ENCODE measurements at places on chromosomes 1 and 21.
A peak's percentile ranks its signal among the peaks of the same experiment; 100 is the strongest.

DNA sequence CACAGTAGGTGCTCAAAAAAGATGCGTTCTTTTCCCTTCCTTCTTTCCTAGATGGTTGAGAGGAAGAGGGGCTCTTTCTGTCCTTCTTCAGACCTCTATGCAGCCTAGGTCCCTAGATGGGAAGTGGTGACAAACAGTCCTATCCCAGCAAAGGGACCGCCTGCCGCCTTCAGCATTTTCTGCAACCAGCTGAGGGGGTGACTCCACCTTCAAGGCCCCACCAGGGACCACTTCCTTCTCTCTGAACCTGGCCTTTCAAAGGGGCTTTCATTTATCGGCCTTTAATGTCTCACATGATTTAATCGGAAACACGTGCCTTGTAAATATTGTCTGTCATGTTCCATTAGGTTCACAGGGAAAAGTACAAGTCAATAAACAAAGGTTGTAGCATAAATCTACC is 32.6 kb downstream of the GLIS1 start:
- no peak for DNase-seq

GRCh38 chr1:203117611-203118575 is 9.6 kb upstream of the ADORA1 start:
- peak; percentile 59 for DNase-seq

DNA sequence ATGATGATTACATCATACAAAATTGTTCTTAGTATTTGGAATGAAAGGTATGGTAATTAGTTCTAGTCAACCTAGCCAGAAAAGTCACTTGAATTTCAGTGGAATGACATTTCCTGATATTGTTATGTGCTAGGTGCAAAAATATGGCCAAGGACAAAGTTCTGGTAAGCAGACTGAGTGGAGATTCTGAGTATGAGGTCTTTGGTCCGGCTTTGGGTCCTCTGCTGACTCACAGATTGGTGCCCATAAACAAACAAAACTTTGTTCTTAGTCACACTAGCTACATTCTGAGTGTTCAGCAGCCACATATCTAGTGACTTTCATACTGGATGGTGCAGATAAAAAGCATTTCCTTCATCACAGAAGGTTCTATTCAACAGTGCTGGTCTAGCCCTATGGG is 206.1 kb downstream of the ZNF648 start:
- DNase-seq: no peak

DNA sequence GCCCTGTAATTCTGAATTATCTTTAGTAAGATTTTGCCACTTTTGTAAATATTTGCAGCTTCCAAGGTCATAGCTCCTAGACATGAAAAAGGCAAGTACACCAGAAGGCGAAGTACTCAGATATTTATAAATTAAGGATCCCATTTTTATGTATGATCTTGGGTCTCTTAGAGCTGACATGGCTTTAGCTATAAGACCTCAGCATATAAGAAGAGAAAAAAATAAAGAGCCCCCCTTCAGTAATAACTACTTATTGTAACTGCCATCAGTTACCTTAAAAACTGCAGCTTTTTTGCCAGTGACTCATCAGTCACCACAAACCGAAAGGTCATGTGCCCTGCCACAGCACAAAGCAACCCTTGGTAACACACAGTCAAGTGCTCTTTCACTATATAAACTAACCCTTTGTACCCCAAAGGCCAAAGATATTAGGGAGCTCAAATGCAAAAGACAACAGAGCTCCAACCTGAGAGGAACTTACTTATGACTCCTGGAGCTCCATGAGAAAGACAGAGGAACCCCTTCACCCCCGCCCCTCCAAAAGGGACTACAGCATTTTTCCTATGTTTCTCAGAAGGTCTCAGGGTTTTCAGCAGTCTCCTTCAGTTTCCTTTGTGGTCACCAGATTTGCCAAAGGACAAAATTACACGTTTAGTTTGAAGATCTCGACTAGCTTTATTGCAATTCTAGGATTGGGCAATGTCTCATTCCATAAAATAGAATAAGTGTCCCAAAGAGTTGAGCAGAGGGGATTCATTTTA is 219.8 kb upstream of the DUSP10 start:
- DNase-seq: no peak

DNA sequence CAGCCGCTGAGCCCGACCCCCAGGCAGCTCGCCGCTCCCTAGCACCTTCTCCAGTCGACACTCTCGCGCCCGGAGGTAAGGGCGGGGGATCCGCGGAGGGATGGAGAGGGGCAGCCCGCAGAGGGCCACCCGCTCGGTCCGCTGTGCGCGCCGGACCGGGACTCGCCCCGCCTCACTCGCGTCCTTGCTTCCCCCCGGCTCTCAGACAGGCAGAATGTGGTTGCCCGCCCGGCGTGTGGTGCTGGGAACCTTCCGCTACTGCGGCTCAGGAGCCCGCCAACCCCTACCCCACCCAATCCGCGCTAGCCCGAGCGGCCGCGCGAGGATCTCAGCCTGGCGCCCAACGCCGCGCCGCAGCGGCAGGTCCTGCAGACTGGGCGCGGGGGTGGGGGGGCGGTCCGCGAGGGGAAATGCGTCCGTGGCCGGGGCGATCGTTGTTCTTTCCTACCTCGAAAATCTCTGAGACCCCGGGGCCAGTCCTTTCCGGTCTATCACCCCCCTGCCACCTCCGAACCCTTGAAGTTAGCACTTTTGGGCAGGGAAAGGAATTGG is 404 bp downstream of the LRRC8C start:
- peak; percentile 26 for DNase-seq

DNA sequence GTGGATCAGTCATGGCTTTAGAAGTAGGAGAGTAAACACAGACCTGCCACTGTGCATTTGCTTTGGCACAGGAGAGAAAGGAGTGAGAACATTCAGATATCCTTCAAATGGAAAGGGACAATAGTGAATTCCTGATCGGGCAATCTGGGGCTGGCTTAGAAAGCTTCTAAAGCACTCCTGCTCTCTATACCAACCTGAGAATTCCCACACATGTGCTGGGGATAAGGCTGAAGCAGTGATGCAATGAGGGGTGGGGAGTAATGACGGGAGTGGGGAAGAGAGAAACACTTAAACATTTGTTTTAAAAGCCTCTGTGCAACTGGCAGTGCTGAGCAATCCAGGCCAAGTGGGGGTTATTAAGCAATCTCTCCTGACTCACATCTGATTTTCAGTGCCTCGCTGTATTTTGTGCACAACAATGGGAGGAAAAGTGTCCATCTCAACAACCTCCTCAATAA is 108.8 kb downstream of the KIAA0319L start:
- DNase-seq: no peak

- peak; percentile 5 for DNase-seq
These were observed 369.7 kb downstream of the RRAGC start for GRCh38 chr1:38489844-38490270.

DNA sequence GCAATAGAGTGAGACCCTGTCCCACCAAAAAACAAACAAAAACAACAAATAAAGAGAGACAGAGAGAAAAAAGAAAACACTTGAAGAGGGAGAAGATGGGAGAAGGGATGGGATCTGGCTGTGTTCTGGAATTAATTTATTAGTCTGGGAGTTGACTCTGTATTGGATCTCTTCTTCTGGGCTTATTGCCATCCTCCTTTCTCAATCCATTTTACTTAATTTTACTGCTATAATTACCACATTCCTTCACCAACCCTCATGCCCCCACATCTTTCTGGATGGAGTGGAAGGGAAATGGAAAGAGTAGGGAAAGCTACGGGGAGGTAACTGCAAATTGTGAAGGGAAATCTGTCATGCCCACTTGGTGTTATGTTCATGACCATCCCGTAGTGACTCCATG is 42.9 kb downstream of the FMN2 start:
- no peak for DNase-seq

DNA sequence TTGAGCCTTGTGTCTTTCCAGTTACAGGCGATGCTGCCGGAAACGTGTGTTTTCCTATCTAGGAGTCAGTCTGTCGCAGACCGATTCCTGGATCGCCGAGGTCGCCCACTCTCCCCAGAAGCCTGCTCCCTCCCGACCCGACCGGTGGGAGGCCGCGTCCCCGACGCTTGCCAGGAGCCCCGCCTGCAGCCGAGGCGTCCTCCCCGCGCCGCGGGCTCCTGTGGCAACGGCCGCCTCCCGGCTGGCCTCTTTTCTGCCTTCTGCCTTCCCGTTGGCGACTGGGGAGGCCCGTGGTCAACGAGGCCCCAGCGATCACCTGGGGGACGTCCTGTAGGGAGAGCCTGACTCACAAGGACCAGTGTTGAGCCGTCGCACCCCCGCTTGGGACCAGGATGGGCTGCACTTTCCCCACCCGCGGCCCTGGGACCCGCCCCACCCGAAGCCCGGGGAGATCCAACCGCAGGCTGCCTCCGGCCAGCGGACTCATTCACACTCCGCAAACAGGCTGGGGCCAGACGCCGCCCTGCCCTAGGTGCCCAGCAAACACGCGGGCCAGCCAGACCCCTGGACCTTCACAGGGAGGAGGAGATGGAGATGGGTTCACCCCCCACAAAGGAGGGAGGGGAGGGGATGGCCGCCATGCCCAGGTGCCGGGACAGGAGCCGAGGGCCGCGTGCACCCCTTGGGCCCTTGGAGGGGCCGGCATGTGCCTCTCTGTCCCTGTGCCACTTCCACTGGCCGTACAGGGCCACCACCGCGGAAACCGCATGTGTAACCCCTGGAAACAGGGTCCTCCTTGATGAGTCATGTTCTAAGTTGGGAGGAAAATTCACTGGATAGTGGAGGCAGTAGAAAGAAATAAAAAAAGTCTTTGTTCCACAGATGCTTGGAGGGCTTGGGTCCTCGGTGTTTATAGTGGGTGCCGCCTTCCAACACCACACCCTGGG is 7.2 kb upstream of the COL6A1 start:
- DNase-seq: no peak

GRCh38 chr1:187157552-187157951 is 328.8 kb downstream of the PLA2G4A start:
- DNase-seq: no peak

DNA sequence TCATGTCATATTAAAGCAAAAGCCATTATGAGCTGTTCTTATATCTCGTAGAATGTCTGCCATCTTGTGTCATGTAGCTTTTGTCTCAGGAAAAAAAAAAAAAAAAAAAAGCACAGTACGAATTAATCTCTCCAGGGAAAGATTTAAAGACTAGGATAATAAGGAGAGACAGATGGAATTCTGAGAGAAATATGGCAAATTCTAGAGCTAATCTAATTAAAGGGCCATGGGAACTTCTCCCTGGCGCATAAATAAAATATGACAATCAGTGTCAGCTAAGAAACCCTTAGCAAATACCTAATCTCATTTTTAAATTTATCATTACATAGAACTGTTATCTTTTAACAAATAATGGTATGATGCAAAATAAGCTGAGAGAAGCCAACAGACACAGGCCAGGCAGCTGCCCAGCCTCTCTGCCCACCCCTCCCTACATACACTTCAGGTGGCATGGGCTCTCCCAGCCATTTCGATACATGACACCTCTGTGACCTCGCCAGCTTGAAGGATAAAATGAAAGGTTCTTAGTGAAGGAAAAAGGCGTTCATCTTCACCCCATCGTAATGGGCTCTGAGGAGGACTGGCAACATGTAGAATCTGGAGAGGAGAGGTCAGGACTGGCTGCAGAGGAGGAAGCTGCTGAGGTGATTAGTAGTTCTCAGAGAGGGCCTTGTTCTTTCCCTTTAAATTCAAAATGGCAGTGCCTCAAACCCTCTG is 39.8 kb downstream of the DISC1 start:
- DNase-seq: no peak

DNA sequence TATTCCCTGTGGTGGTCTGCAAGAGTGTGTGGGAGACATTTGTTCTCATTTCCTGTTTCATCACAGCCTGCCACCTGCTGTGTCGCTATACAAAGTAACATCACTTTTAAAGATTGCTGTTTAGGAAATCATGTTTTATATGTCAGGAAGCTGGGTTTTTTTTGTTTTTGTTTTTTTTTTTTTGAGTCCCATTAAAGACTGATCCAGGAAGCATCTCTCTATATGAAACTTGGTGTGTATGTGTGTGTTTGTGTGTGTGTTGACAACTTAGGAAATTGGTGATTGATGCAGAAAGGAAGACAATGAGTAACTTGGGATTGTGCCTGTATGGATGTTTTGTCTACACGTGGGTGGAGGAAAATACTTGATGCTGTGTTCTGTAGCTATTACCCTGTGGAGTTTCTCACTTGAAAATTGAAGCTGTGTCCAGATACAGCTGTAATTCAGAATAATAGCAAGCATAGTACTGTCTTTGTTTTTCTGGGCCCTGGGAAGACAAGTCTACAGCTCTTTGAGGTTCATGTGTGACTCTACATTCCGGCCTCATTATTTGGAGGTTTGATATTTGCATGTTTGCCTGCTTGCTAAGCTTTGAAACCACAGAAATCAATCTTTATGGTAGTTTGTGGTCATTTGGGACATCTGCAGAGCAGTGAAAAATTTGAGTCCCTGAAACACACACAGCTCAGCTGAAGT is 47.9 kb downstream of the LAMC1 start:
- DNase-seq: no peak

- DNase-seq: peak; percentile 36
These were observed 20.9 kb downstream of the SDC3 start for GRCh38 chr1:30887485-30888315.

- DNase-seq: no peak
These were observed 59.9 kb downstream of the DNM3 start for GRCh38 chr1:171901245-171901644.

GRCh38 chr1:24276791-24277190 is 42.4 kb upstream of the GRHL3 start:
- no peak for DNase-seq

DNA sequence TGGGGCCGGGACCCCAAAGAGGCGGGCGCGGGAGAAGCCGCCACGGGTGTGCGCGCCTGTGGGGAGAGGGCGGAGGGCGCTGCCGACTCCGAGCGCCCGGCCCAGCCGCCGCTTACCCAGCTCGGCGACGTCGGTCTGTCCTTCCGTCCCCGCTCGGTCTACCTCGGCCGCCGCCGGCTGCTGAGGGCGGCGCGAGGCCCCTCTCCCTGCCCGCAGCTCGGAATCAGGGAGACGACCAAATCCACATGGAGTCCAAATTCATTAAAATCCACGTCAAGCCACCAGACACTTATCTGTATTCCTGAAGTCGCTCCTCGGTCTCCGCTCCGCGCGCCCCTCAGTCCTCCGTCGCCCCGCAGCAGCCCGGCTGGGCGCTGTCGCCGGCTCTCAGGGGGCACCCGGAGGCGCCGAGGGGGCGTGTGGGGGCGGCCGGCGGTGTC is 637 bp downstream of the PLXNA2 start:
- DNase-seq: no peak

GRCh38 chr1:10980094-10980577 is 32.3 kb upstream of the TARDBP start:
- no peak for DNase-seq

DNA sequence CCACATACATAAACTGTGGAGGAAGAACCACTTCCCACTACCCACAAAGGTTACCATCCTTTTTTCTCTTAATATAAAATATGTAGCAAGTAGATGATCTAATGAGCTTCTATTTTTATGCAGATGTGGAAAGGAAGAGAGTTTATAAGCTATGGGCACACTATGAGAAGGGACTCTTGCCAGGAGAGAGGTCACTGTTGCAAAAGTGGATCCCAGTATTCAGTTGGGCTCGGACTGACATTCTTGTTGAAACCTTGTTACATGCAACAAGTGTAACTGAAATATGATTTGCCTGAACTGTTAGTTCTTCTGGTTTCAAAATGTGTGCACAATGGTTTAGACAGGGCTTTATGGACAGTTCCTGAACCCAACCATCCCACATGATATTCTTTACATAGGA is 397.4 kb upstream of the PKN2 start:
- DNase-seq: no peak

- no peak for DNase-seq
These were observed 7.6 kb upstream of the TIE1 start for GRCh38 chr1:43293176-43293575.

Measured in NCI-H1436 (cell line).